ENCODE measurements at places on chromosomes 1 and 21.

DNA sequence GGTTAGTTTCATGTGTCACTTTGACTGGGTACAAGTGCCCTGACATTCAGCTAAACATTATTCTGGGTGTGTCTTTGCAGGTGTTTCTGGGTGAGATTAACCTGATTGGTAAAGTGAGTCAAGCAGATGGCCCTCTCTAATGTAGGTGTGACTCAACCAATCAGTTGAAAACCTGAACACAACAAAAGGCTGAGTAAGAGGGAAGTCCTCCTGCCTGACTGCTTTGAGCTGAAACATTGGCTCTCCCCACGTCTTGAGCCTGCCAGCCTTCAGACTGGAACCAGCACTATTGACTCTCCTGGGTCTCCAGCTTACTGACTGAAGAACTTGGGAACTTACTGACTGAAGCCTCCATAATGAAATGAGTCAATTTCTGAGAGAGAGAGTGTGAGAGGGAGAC is 70.0 kb upstream of the C21orf91 start:
- no peak for DNase-seq

- no peak for DNase-seq
These were observed 4.7 kb upstream of the VASH2 start for GRCh38 chr1:212945463-212946160.

GRCh38 chr1:222404710-222405109 is 143.2 kb downstream of the HHIPL2 start:
- no peak for DNase-seq

DNA sequence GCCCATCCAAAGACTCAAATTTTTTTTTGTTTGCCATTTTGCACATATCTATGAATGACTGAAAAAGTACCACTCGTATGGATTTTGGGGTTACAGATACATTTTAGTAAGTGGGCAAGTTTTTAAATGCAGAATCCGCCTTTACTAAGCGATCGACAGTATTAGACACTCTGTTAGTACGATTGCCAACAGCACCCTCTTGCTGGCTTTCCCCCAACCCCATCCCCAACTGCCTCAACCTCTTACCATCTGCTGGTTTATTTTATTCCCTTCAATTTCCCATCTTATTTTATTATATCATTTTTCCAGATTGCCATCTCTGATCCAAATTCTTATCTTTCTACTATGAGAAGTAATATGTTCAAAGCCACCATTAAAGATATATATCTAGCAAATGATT is 244.8 kb downstream of the LRRIQ3 start:
- DNase-seq = no peak

GRCh38 chr1:42551180-42551579 is 88.1 kb downstream of the CCDC30 start:
- DNase-seq = no peak

DNA sequence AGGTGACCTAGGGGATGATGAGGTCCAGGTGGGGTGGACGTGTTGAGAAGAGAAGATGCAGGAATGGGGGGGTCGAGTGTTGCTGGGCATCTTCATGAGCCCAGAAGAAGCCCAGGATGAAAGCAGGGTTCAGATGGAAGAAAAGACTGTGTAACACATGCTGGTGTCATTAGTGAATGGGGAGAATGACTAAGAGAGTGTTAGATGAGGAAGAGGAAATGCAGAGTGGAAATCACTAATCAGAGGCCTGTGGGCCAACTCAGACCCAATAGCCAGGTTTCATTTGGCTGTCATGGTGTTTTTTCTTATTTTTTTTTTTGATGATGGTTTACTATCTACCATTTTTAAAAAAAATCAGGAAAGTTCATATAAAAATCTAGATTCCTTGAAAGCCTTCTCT is 180.8 kb upstream of the CAMK1G start:
- DNase-seq = no peak

- DNase-seq = no peak
These were observed 49.5 kb upstream of the LRRN2 start for GRCh38 chr1:204735042-204735441.

Data from NCI-H774 (cell line).